ENCODE measurements at places on chromosomes 3 and 15. TPM values are rescaled to one million over a fixed set of nuclear protein-coding genes. Genes with fewer than 3 reads are reported as not detected.

KLHL40 gene
- total RNA-seq = not detected

DNA sequence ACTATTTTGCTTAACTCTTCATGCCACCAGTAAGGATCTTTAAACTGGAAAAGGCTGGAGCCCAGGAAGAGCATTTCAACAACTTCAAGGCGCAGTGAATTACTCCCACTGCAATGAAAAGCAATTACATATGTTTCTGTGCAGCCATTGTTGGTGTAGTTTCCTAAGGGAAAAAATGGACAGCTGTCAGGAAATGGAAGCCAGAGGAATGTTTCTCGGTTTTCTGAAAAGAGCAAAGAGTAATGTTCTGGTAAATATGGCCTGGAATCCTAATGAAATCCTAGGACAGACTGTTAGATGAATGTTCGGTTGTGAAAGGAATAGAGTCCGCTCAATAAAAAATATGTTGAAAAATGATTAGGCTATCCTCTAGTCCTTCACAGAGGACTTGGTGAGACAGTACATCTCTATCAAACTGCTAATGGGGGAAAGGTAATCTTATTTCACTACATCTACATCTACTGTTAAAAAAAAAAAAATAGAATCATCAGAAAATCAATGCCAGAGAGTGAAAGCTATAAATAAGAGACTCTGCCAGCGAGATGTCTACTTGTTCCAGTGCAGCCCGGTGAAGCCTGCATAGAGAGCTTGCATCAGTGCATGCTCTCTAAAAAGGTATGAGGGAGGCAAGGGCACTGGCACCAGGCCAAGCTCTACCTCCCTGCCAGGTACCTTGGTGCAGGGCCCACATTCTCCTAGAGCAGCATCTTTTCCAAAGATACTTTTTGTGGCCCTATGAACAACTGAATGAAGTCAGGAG lies 68.2 kb upstream of the TJP1 start:
- ATAC-seq = no peak

TYRO3 gene
- 9.5 TPM for total RNA-seq

GRCh38 chr3:192482809-192483208 lies 244.5 kb downstream of the FGF12 start:
- no peak for ATAC-seq

GRCh38 chr3:52221563-52222318 lies 3.7 kb downstream of the TLR9 start:
- no peak for ATAC-seq

SPRED1 gene
- 16.2 TPM for total RNA-seq

C3orf18 gene
- total RNA-seq = 27.9 TPM

DNA sequence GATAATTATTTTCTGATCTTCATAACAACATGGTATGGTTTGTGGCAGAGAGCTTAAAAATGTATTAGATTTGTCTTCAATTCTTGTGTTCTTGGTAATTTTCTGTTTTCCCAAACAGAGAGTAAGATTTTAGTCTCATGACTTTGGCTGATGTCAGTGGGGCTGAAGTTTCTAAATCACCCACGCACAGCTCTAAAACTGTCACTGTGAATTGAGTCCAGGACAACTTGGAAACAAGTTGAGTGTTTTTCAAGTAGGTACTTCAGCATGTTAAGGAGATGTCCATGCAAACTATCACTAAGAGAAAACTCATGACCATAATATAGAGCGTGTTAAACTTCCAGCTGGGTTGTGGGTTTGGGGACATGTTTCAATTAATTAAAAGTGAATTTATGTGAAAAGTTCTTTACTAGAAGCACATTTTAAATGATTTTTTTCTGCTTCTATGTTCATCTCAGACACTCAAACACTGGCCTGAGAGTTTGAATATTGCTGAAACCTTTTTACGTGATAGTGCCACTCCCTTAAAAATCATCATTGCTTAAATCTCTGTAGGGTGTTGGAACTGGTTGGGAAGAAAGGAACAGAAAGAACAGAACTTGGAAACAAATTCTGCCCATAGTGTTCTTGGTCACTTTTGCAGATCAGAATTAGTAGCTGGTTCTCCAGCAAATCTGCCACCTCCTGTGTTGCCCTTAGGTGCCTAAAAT lies 89.8 kb downstream of the KLHL25 start:
- peak; percentile 43 for ATAC-seq

GRCh38 chr3:100030346-100030745 lies 84.0 kb downstream of the FILIP1L start:
- ATAC-seq = no peak

LSG1 gene
- 30.3 TPM for total RNA-seq

DNA sequence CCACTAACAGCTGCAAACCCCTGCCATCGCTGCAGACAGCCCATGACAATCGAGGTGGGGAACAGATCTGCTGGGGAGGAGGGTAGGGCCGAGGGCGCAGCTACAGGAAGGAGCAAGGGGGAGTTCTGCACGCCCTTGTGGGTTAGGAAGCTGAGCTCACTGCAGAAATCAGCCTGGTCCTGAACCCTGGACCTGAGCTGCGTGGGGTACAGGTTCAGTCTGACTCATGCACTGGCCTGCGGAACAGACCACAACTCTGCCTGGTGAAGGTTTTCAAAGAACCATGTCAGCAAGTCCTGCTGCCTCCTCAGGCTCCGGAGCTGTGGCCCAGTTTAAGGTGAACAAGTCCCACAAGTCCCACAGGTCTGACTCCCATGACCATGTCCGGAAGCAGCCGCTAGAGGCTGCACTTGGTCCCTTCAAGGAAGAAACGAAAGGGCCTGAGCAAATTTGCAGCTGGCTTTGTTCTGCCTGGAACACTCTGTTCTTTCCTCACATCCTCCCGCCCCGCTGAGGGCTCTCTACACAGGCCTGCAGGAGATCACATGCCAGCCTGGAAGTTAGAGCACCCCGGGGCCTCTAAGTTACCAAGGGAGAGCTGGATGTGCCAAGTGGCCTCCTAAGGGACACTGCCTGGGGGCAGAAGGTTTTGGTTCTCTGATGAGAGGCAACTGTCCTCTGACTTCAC lies 49.4 kb upstream of the AKAP13 start:
- peak; percentile 98 for ATAC-seq

C2CD4A gene
- 0.40 TPM for total RNA-seq

DNA sequence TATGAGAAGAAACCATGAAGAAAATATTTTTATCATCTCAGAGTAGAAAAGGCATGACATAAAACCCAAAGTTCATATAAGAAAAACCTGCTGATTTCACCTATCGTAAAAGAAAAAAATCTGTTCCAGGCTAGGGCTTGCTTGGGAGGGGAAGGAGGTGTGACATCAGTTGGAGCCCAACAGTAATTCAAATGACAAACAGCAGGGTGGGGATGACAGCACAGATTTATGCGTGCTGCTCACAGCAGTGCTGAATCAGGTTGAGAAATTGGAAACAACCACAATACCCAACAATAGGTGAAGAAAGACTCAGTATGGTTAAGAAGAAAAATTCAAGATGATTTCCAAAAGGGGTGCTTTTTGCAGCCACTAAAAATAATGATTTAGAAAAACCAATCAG lies 172.4 kb downstream of the PDE8A start:
- ATAC-seq = no peak

GRCh38 chr3:5022966-5023776 lies 43.9 kb downstream of the BHLHE40 start:
- peak; percentile 66 for ATAC-seq

SLC2A2 gene
- not detected for total RNA-seq

- ATAC-seq = no peak
These were observed 73.6 kb downstream of the OXSM start for GRCh38 chr3:25863416-25863959.

TIGIT gene
- 0.08 TPM for total RNA-seq

NPAP1 gene
- total RNA-seq = not detected

DNA sequence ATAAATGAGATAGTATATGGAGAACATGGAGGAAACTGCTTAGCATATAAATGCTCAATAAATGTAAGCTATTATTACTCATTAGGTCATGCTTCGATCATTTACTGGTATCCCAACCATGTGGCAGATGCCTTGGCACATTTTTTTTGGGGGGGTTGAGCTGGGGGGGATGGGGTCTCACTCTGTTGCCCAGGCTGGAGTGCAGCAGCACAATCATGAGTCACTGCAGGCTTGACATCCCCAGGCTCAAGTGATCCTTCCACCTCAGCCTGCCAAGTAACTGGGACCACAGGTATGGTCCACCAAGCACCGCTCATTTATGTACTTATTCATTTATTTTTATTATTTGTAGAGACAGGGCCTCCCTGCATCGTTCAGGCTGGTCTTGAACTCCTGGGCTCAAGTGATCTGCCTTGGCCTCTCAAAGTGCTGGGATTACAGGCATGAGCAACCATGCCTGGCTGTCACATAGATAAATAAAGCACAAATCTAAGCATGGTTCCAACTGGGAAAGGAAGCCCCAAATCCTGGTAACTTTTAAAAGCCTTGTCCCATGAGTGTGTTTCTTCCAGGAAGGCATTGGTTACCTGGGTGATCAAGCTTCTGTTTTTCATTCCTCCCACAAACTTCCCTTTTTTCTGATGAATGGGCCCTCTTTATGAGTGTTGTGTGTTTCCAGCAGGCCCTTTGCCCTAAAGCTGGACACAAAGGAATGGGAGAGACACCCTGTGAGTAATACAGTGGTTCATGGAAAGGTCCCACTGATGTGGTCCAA lies 147.4 kb upstream of the UMPS start:
- ATAC-seq = no peak

HAPLN3 gene
- 5.0 TPM for total RNA-seq

DNA sequence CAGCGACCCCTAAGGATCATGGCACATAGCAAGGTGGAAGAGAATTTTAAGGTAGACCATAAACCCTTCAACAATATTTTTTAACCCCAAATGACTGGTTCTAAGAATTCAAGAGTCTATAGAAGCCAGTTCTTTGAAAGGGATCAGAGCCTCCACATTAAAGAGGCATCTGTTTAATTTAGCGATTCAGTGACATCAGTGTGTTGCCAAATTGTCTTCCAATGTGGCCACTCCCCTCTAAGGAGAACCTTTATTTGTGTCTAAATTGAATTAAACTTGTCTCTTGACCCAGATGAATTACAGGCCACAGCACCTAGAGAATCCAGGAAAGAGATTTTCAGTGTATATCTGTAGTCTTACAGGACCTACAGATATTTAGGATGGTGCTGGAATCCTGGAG lies 6.6 kb upstream of the SH3BP5 start:
- no peak for ATAC-seq

DNA sequence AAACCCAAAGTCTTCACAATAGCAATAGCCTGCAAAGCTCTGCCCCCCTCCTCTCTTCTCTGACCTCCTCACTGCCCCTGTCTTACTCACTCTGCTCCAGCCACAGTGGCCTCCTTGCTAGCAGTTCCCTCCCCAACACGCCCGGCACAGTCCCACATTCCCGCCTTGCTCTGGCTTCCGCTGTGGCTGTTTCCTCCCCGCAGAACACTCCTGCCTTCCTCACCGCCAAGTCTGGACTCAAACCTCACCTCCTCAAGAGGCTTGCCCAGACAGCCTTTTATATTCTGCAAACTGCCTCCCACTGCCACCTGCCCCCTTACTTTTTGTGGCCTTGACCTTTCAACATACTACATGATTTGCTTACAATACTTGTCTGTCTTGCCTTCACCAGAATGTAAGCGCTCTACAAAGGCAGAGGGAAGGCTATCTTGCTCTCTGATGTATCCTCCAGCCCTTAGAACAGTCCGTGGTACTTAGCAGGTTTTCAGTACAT lies 406 bp upstream of the MPI start:
- peak; percentile 66 for ATAC-seq

Measured in gastroesophageal sphincter (tissue), 4 donors.